ENCODE measurements at places on chromosomes 6 and 20.

DNA sequence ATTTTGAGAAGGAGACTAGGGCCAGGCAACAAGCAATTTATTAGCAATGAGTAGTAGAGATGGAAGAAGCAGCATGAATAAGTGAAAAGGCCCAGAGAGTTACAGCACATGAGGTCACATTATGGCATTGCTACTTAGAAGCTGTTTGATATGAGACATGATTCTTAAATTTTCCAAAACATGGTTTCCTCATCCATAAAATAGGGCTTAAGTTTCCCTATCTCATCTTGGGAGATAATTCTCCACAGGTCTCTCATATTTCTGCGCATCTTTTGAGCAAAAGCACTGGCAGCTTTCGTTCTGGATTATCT is 656.1 kb downstream of the EPHA7 start:
- no peak for DNase-seq

DNA sequence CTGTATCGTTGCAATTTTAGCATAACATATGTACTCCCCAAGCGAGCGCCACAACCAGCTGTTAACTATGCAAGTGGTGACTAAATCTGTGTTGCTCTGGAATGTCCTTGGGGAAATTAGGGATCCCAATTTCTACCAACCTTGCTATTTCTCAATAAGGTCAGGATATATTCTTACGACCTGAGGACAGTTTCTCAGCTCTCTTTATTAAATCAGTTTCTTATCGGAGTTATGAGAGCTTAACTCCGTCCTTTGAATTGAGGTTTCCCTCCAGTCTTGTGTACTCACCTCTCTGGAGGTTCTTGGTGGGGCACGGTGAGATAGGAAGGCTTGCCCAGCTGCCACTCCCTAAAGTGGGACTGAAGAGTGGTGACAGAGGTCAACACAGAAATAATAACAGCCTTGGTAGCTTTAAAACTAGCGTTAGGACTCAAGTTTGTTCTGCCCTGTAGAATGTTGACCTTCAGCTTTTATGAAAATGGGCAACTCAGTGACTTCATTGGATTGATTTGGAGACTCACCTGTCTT is 694 bp downstream of the MRPS18B start:
- no peak for DNase-seq

GRCh38 chr6:44575644-44576043 is 188.1 kb downstream of the CDC5L start:
- DNase-seq = no peak

- DNase-seq = no peak
Measured at GRCh38 chr6:24908650-24909035, 27.1 kb downstream of the RIPOR2 start.

DNA sequence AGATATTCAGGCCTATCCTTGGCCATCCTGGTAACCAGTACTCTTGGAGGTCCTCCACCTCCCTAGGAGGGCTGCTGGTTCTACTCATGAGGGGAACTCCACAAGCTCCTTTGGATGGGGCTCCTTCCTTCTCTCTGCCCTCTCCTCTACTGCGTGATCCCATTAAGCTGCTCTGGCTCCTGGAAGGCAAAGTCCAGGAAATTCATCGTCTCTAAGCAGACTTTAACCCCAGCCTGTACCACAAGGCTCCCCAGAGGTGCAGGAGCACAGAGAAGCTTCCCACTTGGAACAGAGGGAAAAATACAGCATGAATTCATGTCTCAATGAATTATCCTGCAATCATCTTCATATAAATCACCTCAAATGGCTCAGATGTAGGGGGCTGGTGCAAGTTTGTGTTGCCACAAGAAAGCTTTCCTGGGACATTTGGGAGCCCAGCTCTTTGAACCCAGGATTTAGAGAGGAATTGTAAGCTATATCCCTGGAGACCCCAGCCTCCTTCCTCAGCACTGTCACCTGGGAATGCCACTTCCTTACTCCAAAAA is 355.4 kb downstream of the CDC5L start:
- DNase-seq = no peak

DNA sequence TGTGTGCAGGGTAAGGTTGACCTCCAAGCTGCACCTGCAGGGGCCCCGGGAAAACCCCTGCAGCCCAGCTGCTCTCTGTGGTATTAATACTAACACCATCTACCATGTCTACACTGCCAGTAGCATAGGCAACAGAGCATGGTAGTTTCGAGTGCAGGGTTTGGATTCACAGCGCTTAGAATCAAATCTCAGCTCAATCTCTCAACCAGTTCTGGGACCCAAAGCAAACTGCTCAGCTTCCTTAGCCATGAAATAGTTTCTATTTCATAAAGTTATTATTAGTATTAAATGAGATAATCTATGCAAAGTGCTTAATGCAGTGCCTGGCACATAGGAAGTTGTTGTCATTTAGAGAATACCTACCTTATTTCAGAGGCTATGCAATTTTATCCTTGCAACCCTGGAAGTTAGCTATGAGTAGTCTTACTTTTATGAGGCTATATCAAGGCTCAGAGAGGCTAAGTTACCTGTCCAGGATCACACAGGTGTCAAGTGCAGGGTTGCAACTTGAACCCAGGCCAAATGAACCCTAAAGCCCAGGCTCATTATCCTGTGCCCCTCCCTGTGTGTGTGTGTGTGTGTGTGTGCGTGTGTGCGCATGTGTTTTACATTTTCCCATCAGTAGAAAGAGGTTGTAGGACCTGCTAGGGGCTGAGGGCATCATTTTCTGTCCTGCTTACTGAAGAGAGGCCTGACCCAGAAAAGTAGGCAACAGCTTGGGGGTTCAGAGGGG is 27.6 kb upstream of the MRPS18A start:
- DNase-seq = peak; percentile 63

DNA sequence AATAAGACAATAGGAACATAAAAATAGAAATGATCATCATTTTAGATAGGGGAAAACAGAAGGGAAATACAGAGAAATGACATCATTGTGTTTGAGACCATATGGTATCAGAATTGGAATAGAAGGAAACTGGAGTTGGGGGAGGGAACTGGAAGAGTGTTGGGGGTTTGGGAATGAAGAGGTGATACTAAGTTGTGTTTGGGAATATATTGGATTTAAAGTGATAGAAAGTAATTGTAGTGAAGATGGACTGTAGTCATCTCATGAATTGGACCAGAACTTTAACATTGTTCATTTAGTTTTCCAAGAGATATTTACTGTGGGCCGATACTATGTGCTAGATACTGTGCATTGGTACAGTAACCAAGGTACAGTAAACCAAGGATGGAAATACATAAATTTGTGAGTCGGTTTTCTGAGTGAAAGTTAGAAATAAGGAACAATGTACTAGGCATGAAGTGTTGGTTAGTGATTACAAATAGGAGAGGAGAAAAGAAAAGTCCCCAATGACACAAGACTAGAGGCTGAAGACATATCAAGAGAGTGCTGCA is 32.3 kb downstream of the KCNQ5 start:
- DNase-seq = peak; percentile 2

DNA sequence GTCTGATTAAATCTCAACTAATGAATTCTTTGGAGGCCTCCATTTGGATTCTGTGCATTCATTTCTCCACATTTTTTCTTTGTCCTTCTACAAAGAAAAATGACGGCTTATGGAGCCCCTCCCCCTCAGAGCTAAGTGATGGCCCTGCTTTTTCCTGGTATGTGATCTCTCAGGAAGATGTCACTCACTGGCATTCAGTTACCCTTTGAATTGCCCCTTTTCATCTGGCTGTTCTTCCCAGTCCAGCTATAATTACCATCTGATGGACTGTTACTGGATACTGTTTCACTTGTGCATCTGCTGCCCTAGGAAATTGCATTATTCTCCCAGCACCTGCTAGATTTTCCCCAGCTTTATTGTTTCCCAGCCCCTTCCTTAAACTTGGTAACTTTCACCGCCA is 151.9 kb downstream of the CFAP61 start:
- DNase-seq = no peak

- no peak for DNase-seq
Measured at GRCh38 chr20:45579184-45579583, at the start of gene WFDC8. WFDC8 (minus strand) TSS chr20:45579284; CDS start chr20:45579247, 37 bp downstream.

GRCh38 chr6:127972815-127973214 is 72.0 kb upstream of the THEMIS start:
- DNase-seq = peak; percentile 25

- DNase-seq = no peak
Measured at GRCh38 chr6:118843685-118844390, 50.1 kb upstream of the ASF1A start.

- DNase-seq = no peak
Measured at GRCh38 chr6:121201105-121201504, 133.2 kb downstream of the TBC1D32 start.

- DNase-seq = peak; percentile 68
Measured at GRCh38 chr6:42929821-42930360, 611 bp downstream of the CNPY3 start.

DNA sequence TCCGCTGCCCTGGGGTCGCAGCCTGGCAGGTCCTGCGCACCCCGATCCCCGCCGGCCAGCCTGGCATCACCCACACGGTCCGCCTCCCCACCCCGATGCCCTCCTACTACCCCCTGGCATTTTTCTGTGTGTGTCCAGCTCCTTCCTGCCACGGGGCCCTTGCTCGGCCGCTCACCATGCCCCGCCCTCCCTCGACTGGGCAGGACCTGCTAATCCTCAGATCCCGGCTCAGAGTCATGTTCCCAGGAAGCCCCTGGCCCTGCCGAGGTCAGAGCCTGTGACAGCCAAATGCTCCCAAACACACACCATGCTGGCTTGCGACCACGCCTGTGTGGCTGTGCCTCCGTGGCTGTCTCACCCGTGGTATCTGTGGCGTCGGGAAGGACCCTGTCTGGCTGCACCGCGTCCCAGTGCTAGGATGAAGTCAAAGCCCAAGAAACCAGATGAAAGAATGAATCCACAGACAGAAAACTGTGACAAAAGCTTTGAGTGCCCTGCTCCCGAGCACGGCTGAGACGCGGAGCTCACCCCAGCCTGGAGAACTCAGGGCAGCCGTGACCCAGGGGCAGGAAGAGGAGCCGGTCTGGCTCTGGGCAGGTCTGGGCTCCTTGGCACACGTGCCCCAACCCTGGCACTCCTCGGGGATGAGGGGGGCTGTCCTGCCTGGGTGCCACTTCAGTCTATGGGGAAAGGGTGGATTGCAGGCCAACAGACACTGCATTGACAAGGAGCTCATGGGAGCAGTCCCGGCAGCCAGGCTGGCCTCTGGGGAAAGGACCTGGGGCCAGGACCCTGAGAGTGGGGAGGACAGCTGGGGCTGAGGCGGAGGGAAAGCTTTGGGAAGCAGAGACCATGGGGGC is 20.8 kb upstream of the SLCO4A1 start:
- no peak for DNase-seq

- no peak for DNase-seq
Measured at GRCh38 chr6:138278326-138278725, 60.0 kb upstream of the PBOV1 start.

GRCh38 chr20:32823078-32823477 is 3.3 kb downstream of the MAPRE1 start:
- DNase-seq = no peak

- no peak for DNase-seq
Measured at GRCh38 chr20:9311132-9311531, 203.3 kb upstream of the LAMP5 start.

DNA sequence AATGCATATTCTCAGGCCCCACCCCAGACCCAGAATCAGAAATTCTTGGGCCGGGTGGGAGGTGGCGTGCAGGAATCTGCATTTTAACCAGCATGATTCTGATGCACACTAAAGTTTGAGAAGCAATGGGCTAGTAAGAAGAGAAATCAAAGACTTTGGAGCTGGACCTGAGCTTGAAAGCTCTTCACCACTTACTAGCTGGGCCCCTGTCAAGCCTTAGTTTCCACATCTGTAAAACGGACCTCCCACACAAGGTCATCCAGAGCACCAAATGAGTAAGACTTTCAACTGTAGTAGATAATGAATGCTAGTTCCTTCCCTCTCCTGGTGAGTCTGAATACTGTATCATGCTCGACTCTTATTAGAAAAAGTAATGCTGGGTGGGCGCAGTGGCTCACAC is 87.0 kb downstream of the TBC1D7 start:
- DNase-seq = no peak

DNA sequence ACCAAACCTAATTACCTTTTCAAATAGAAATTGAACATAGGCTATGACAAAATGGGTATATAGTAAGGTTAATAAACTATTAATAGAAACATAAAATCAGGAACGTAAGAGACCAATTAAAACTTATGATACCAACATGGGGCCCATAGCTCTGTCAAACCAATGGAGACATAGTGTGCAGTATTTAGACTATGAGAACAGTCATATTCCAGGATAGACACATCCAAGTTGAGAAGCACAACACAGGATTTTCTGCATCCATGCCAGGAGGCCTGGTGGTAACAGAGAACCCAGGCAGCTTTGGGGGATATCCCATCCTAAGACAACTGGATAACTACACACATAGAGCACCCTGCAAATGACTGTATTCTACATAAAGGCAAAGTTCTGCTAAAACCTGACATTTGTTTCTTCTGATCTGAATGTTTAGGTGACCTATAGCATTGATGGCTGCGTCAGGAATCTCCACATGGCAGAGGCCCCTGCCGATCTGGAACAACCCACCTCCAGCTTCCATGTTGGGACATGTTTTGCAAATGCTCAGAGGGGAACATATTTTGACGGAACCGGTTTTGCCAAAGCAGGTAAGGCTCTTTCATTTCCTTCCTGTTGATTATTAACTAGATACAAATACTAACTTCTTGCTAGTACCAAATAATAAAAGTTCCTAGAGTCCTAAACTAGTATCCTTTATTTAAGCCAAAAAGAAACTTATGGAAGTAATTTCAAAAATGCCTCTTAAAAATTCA is 202.7 kb downstream of the ARHGAP18 start:
- no peak for DNase-seq

DNA sequence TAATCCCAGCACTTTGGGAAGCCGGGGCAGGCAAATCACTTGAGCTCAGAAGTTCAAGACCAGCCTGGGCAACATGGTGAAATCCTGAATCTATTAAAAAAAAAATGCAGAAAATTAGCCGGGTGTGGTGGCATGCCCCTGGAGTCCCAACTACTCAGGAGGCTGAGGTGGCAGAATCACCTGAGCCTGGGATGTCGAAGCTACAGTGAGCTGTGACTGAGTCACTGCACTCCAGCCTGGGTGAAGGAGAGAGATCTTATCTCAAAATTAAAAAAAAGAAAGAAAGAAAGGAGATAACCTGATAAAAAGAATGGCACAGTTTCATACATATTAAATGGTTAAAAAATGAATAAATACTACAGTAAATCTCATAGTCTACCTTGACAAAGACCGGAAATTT is 123.6 kb upstream of the TNFAIP3 start:
- DNase-seq = no peak

GRCh38 chr6:24489881-24490280 is 503 bp upstream of the GPLD1 start:
- DNase-seq = no peak
